ENCODE measurements at places on chromosomes 7 and 10.

- no peak for DNase-seq
Measured at GRCh38 chr10:11411926-11412545, 199.4 kb downstream of the USP6NL start.

DNA sequence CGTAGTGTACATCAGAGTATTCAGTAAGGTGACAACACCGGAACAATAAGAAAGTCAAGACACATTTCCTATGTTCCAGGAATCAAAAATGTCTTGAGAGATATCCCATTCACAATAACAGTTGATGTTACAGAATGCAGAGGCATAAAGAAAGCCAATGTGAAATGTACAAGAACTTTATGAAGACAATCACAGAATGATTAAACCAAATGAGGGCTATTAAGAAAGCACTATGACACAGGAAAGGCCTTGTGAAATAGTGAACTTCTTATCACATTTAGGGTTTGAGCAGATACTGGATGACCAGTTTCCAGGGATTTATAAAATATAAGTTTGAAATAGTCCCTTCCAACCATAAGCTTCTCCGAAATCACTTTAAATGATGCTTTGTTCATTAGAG lies 52.7 kb downstream of the VWDE start:
- no peak for DNase-seq

- no peak for DNase-seq
Measured at GRCh38 chr7:32579776-32580175, 84.5 kb downstream of the AVL9 start.

GRCh38 chr10:43296320-43296719 lies 29.5 kb upstream of the RASGEF1A start:
- DNase-seq = no peak

DNA sequence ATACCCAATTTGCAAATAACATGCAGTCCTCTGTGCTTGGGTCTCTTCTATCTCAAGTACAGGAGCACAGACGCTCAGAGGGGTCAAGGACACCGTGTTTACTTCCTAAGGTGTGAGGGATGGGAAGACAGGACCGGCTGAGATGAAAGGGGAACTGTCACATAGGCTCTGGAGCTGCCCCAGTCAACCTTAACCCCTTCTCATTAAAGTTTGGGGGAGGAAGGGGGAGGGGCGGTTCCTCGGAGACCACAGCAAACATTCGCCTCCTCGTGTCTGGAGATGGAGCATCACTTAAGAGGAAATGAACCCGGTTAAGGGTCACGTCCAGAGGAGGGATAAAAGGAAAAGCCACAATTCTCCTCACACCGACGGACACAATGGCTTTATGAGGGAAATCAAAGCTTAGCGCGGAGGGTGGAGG lies 1.1 kb downstream of the SH3PXD2A start:
- DNase-seq = no peak

DNA sequence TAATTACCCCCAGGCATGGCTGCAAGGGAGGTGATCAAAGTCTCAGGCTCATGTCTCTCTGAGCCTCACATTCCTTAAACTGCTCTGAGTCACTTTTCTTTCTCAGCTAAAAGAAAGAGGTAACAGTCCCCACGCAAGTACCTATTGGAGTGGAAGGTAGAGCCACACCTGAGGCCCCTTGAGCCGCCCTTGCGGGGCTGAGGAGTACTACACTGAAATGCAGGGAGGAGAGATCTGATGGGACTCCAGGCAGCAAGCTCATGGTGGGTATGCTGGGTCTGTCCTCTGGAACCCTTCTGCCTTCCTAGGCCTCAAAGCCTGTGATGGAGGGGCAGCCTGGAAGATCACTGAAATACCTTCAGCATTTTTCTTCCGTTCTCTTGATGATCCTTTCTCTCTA lies 960.0 kb downstream of the DNAJB9 start:
- no peak for DNase-seq

- DNase-seq = no peak
Measured at GRCh38 chr10:21176934-21177480, 279.9 kb upstream of the NEBL start.

- no peak for DNase-seq
Measured at GRCh38 chr7:46885167-46885566, 696.7 kb downstream of the TNS3 start.

DNA sequence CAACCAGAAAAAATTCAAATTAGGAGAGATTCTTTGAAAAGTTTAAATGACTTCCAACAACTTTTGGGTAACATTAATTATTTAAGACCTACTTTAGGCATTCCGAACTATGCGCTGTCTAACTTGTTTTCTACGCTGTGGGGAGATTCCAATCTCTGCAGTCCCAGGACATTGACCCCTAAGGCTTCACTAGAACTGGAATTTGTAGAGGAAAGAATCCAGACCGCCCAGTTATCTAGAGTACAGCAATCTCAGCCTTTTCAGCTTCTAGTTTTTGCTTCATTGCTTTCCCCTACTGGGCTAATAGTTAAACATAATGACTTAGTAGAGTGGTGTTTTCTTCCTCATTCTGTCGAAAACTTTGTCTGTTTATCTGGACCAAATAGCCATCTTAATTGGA lies 14.9 kb upstream of the DDC start:
- no peak for DNase-seq

GRCh38 chr10:29858702-29859267 lies 200.6 kb downstream of the JCAD start:
- DNase-seq = no peak

- no peak for DNase-seq
Measured at GRCh38 chr7:128728598-128728997, 10.6 kb upstream of the CALU start.

DNA sequence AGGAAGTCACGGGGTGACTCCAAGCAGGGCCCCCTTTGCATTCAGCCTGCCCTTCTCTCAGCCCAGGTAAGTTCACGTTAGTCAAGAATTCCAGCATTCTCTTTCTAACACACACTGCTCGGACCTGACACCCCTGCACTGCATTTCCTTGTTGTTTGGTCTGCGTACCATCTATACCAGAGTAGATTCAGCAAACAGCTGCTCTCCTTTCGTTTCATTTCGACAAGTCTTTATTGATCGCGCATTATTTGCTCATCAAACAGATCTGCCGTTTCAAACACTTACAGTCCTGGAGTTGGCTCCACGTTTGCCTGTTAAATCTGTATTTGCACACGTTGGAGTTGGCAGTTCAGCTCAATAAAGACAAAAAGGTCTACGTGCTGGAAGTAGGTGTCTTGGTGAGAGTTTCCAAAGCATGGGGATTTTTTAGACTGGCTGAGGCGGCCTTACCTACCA lies 495.1 kb downstream of the RPS24 start:
- no peak for DNase-seq

DNA sequence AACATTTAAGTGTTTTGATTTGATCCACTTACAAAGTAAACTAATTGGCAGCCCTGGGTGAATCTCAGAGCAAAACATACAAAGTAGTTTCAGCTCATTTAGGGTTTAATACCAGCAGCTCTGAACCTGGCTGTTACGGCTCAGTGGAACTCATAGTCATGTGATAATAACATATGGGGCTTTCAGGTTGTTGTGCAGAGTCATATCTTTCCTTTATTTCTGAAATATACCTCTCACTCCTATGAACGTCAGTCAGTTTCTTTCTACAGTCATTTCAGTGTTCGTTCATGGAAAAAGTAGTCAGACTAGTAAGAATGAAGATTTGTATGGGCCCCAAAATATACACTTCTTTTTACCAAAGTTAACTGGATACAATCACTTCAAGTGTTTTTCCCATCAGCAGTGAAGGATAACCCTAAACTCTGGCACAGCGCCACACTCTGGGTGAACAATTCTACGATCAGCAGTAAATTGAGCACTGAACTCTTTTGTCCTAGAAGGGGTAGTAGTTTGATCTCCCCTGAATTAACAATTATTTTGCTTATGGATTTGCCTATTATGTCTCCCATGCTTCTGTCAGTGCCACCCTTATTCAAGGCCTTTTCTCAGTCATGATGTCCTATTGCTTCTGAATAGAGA lies 218.6 kb downstream of the THSD7A start:
- no peak for DNase-seq

- DNase-seq = no peak
Measured at GRCh38 chr7:98049034-98049433, 57.6 kb upstream of the LMTK2 start.

- DNase-seq = no peak
Measured at GRCh38 chr7:55538538-55538937, 33.8 kb downstream of the VOPP1 start.

- DNase-seq = no peak
Measured at GRCh38 chr10:59807629-59808620, 54.7 kb upstream of the MRLN start.

DNA sequence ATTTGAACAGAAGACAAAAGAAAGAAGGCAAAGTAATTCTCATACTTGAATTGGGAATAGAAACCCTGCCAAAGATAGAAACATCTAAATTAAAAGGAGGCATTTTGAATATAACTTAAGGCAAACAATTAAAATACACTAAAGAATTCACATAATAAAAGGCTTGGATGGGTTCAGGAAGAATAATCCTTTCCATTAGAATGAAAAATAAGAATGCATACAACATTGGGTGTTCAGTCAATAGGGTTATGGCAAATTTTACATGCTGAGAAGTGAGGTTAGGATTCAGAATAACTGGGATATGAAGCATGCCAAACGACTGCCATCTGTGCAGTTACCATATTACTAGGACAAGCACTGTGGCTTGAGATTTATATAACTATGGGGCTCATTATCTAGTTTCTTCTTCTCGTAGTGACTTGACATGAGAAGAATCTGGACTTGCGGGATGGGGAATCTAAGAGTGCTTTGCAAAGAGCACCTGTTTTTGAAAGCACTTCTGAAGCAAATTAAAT lies 326.5 kb downstream of the THSD7A start:
- DNase-seq = no peak

DNA sequence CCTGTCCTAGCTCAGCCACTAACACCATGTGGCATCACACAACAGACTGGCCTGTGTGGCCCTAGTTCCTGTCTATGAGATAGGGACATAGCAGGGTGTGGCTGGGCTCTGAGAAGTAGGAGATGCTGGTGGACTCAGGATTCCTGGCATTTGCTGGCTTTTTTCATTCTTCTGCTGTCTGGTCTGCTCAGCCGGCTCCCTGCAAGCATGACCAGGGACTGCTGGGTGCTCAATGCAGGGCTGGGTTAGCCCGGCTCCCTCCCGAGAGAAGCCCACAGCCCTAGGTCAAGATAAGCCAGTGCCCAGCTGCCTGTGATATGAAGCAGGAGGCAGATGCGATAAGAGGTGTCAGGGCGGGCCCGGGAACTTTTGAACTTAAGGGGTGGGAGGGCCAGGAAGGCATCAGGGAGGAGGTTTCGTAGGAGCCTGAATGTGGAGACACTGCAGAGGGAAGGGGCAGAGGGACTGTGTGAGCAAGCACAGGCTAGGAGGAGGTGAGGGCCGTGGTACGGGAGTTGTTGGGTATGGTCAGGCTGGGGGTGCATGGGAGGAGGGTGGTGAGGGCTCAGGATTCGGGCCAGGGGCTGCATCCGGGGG lies 3.5 kb downstream of the AQP1 start:
- DNase-seq = no peak

- DNase-seq = no peak
Measured at GRCh38 chr10:69303632-69304051, 25.3 kb downstream of the HK1 start.

DNA sequence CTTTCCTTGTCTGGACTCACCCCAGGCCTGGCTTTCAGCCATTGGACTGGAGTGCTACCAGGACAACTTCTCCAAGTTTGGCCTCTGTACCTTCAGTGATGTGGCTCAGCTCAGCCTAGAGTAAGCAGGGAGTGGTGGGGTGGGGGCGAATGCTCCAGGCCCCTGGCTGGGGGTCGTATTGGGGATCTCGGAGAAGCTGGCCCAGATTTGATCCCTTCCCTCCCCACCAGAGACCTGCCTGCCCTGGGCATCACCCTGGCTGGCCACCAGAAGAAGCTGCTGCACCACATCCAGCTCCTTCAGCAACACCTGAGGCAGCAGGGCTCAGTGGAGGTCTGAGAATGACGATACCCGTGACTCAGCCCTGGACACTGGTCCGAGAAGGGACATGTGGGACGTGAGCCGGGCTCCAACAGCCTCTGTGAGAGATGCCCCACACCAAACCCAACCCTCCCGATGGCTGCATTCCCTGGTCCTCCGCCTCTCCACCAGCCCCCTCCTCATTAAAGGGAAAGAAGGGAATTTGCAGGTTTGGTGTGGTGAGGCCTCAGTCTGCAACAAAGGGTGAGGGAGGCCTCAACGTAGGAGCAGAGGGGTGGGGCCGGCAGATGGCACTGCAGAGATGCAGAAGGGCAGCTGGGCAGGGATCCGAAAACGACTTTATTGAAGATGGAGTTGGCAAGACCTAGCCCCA lies 14.8 kb downstream of the TRPV6 start:
- DNase-seq = no peak

DNA sequence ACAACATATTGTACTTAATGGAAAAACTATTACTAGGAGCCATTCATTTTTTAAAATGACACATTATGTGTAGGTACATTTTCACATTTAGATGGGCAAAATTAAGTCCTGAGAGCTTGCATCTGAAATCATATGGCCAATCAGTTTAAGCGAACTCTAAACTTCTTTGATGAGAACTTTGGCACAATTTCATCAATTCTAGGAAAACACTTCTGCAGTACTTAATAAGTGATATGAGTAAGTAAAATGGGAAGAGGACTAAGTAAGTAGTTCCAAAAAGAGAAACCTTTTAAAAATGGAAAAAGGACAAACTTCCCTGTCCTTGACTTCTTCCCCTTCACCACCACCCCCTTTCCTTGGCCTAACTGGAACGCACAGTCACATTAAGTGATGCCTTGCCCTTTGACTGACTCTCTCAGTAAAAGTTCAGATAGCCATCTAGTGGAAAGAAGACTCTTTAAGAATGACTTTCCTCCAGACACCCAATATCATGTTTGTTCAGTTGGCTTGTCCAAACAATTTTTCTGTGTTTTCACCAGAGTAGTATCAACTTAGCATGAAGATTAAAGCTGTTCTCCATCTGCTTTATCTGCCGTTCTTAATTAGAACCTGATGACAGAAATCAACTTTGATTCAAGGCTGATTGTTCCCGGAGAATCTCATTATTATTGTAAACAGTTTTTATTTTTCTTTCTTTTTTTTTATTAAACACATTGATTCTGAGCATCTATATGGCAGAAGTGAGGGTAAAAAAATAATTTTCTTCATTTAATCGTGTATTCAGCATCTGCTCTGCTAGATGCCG lies 45.1 kb downstream of the CNNM2 start:
- no peak for DNase-seq

DNA sequence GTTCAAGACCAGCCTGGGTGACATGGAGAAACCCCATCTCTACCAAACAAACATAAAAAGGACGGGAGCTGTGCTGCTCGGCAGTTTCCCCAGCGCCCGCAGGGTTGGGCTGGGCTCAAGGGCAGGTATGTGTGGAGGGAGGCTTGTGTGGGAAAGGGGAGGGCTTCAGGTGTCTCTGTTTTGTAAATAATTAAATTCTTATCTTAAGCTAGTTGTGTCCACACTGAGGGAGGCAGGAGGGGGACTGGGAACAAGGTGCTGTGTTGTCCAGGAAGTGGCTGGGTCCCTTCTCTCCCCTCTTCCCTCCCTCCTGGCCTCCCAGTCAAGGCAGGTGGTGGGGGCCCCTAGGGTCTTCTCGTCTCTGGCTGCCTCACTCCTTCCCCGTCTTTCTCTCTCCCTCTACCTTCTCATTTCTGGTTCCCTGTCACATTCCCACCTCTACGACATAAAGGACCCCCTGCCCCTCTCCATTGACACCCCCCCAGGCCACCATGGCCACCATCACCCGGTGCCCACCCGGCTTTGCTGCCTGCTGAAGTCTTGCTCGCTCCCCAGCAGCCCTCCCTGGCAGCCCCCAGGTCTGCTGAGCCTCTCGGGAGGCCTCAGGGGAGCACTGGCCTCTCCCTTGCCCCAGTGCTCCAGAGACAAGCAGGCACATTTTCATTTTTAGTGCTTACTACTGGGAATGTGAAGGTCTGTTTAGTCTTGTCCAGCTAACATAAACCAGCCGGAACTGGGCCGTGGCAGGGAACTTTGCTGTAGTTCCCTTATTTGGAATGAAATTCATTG lies 19.3 kb downstream of the NEURL1 start:
- DNase-seq = no peak
